ENCODE measurements at places on chromosomes 11 and 22. TPM values are rescaled to one million over a fixed set of nuclear protein-coding genes. Genes with fewer than 3 reads are reported as not detected.

GRCh38 chr11:31001427-31001826 lies 368.1 kb downstream of the DCDC1 start:
- no peak for DNase-seq

GRCh38 chr11:57479021-57479663 lies 18.8 kb downstream of the RTN4RL2 start:
- DNase-seq: no peak

LDHA gene
- 135 TPM for total RNA-seq

CRYBB3 gene
- total RNA-seq: not detected

PTPRCAP gene
- 208 TPM for total RNA-seq

- no peak for DNase-seq
Measured at GRCh38 chr11:44987506-44987905, 36.8 kb upstream of the TP53I11 start.

All from CD4-positive, alpha-beta memory T cell (primary cell).